NCI-H345 (cell line): ENCODE measurements at places on chromosomes 4 and X.

GRCh38 chr4:120801137-120801758 lies 121.3 kb downstream of the PRDM5 start:
- DNase-seq = no peak

DNA sequence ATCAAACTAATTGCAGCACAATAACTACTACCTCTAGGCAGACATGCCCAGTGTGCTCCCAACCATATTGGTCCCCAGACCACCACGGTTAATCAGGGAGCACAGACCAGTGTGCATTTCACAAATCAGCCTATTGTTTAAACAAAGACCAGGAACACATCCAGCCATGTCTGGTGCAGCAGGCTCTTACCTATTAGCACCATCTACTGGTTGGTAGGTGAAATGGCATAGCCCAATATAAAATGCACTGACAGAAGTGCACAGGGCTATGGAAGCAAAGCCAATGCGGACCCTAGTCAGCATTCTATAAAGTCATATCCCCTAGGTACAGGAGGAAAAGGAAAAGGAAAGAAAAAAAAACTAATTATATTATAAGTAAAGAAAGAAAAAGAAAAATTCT lies 15.5 kb upstream of the CYLC1 start:
- DNase-seq = peak; percentile 0

GRCh38 chr4:152039023-152039481 lies 278.2 kb upstream of the GATB start:
- no peak for DNase-seq

DNA sequence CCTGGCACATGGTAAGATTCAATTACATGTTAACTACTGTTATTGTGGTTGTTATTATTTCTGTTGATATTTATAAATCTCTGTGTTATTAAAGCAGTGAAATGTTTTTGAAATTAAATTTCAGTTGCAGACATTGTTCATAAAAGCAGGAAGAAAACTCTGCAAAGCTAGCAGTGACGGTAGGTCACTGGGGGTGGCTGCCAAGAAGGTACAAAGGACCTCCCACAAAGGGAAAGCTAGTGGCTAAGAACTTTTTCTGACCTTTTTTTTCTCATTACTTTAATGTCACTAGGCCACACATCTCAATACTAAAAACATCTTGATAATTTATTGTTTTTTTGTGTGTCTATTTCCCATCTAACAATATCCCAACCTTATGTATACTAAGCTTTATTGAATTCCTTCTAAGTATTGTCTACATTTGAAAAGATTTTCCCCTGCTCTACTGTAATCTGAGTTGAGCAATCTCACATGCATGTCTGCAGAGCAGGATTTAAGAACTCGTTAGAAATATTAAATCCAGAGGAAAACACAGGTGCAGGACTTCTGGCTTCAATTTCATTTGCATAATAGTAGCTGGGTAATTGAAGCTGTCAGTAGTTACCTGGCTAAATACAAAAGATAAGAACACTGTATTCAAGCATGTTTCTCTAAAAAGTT lies 197.3 kb downstream of the CFAP299 start:
- no peak for DNase-seq

- DNase-seq = no peak
These were observed 54.3 kb upstream of the CAMK2D start for GRCh38 chr4:113815826-113816225.

DNA sequence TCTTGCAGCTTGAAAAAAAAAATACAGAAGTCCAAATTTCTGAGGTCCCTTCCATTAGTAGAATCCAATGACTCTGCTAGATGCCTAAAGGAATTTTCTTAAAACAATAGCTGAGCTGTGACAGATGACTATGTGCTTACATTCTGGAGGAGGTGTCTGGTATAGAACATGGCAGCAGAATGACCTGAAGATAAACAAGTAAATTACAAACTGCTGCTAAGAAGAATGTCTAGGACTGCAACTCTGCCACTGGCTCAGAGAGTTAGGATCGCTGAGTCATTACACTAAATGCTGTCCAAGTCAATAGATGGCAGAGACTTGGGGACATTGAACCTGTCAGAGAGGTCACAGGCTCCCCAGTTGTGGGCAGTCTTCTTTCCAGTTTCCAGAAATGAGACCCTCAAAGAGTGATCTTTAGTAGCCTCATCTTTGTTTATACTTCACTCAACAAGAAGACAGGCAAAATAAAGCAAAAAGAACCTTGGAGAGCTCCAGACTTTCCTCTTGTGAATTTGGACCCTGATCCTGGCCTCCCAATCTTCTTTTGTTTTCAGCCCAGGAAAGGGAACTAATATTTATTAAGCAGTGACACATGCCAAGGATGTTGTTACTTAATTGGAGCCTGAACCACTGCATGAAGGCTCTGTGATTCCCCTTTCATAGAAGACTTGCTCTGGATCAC lies 56.4 kb upstream of the SCML1 start:
- DNase-seq = no peak

- no peak for DNase-seq
These were observed 102.5 kb downstream of the SH3RF1 start for GRCh38 chr4:169167957-169168858.

DNA sequence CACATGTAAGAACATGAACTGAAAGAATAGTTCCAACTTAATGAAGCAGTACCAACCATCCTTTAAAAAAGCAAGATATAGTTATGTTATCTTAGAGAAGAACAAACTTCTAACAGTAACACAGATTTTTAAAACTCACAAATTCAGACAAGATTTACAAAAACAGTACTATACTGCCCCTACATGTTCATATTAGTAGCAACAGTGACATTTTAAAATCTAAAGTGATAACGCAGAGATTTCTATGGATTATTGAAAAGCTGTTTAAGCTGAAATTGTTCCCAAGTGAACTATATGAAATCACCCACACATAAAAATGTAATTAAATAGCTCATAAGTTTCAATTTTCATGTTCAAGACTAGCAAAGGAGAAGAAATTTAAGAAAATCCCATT lies 166.0 kb downstream of the FBXW7 start:
- no peak for DNase-seq

- DNase-seq = no peak
These were observed 33.4 kb upstream of the RASGEF1B start for GRCh38 chr4:81505004-81505598.

DNA sequence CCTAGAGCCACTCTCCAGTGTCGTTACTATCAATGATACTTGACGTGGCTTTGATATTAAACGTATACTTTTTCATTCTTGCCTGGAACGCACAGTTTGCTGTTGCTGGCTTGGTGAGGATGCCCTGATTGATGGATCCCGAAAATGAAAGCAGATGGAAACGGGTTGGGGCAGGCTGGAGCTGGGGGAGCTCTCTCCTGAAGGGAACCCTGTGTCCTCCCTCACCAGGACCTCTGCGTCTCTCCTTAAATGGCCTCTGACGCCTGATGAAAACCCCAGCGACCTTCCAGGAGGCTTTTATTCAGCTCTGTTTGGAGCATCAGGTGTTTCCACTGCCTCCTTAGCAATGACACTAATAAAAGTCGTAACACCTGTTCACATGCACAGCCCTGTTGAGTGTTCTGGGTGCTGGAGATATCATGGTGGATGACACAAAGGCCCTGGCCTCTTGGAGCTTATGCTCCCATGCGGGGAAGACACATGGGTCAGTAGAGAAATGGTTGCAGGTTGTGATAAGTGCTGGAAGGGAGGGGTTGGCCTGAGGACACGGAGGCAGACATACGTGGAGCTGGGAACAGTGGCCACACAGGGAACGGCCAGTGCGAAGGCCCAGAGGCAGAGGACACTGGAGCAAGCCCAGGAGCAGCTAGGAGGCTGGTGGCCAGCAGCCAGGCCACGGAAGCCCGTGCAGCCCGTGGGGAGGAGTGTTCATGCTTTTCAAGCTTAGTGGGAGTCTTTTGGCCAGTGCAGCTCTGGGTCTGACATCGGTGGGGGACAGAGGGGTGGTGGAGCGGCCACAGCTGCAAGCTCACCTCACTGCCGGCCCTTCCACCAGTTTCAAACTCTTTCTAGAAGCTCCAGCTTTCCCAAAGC lies 7.5 kb downstream of the MSANTD1 start:
- no peak for DNase-seq

- DNase-seq = peak; percentile 4
These were observed 628 bp downstream of the MXD4 start for GRCh38 chr4:2261110-2261852.
